ENCODE measurements at places on chromosomes 11 and 22.

DNA sequence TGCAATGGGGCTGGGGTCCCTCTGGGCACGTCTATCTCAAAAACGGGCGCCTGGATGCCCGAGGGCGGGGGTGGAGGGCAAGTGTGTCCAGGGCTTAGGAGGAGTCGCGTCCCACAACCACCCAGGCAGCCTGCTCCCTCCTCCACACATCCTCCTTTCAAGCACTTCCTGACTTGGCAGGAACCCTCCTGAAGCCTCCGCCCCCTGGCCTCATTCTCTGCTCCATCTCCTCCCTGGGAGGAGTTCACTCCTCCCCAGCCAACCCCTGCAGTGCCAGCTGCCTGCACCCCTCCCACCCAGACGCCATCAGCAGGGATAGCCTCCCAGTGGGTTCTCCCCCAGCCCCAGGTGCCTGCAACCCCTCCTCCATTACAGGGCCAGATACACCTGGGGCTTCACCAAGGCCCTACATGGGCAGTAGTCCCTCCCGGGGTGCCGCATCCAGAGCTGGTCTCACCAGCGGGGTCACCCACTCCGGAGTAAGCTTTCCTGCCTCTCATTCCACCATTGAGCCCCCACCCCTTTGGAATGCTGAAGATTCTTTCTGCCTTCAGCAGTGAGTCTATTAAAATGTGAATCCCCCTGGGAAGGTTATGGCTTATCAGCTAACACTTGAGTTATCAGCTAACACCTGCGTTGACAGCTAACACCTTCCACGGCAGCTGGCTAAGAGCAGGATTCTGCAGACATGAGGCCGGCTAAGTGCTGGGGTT, 24.4 kb downstream of the RTN4R start:
- DNase-seq = peak; percentile 92

- no peak for DNase-seq
These were observed 21.4 kb downstream of the TMPRSS6 start for GRCh38 chr22:37088108-37088605.

- DNase-seq = no peak
These were observed 17.1 kb upstream of the APOL4 start for GRCh38 chr22:36218648-36219193.

GRCh38 chr11:109984634-109985289, 108.4 kb upstream of the ZC3H12C start:
- DNase-seq = peak; percentile 30

DNA sequence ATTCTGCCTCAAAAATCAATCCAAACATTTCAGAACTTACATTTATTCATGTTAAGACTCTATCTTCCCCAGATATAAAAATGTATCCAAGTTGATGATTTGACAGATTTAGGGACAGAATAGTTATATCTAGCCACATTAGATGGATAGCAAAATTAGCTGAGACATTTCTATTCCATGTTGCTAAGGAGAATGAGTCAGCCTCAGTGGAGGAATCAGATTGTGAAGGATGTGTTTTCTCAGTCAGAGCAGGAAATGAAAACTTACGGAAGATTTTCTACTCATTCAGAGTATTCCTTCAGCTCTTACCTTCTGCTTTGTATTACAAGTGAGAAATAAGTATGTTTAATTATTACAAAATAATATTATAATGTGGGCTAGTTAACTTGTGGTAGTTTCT, 556.3 kb upstream of the ANO3 start:
- no peak for DNase-seq

DNA sequence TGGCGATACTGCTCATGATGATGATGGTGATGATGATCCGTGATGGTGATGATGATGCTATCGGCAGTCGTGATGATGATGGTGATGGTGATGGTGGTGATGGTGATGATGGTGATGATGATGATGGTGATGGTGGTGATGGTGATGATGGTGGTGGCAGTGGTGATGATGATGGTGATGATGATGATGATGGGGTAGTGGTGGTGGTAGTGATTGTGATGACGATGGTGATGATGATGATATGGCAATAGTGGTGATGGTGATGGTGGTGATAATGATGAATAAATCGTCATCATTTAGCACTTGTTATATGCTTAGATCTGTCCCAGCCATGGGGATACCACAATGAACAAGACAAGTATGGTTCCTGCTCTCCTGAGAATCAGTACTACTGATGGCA, 39.2 kb downstream of the SMIM38 start:
- no peak for DNase-seq

DNA sequence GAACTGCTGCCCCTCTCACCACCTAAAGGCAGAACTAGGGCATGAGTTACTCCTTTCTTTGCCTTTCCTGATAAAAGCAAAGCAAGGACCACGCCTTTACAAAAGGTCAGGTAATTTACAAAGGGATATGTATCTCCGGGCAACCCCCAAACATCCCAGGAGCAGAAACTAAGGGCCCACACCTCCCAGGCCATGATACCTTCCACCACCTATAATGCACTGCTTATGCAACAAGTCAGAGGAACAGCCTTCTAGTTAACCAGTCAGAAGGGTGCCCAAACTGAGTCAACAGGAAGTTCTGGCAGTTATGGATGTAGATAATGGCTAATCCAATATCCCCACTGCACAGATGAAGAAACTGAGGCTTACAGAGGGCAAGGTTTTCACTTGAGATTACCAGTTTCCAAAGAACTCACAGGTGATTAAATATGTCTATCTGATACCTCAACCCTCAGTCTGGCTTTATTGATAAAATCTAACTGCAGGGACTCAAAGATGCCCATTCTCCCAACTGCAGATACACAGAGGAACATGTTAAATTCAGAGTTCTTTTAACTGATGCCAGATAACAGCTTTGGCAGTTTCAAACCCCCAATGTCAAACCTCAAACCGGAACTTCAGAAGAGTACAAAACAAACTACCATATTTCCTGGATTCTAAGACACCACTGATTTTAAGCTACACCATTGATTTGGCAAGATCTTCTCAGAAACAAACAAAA, 16.8 kb upstream of the CASTOR1 start:
- DNase-seq = no peak

DNA sequence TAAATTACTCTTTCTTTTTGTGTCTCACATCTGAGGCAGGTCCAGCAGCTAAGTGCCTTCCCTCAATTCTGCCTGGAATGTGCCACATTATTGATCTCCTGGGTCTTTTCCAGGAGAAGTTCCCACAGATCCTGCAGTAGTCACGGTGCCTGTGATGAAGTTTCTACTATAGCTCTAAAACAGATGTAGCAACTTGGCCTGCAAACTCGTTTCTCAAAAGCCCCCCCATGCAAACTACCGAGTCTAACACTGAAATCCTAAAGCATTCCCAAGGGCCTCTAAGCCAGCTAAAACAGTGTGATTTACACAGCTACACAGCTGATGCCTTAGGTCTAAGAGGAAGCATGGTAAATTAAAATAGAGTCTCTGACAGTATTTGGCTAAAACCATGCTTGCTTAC, 54.3 kb downstream of the DDI1 start:
- no peak for DNase-seq

GRCh38 chr11:44524751-44525201, 40.7 kb upstream of the CD82 start:
- DNase-seq = peak; percentile 68

All from cardiac muscle cell (in vitro differentiated cells and primary cell).